ENCODE measurements at places on chromosomes 2 and 18.
A peak's percentile ranks its signal among the peaks of the same experiment; 100 is the strongest.

DNA sequence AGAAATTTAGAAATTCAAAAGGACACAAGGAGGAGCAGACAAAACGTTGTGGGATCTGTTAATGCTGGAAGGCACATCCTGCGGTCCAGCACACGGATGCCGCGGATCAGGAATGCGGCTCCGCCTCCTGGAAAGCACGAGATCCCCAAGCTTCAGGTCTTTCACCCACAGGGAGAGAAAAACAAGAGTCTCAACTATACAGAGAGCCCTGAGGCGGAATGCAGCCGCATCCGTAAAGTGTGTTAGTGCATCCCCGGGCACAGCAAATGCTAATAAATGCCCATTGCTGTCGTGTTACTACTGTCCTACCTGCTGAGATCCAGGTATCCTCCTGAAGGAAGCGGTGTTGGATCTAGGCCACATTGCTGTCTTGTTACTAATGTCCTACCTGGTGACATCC is 303.9 kb downstream of the EIPR1 start:
- no peak for DNase-seq

DNA sequence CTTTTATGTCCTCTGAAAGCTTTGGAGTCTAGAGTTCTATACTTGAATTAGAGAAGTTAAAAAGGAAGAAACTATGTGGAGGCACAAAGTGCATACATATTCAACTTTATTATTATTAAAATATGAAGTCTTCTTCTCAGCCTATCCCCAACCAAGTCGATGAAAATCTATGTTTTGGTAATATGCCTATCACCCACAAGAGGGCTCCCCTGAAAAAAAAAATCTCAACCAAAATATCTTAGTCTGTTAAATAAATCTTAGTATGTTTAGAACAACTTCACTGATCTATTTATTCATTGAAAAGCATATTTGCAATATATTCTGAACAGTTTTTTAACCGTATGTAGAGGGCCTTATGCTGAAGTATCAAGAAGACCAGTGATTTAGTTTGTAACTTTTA is 804.5 kb downstream of the TDRD15 start:
- no peak for DNase-seq

DNA sequence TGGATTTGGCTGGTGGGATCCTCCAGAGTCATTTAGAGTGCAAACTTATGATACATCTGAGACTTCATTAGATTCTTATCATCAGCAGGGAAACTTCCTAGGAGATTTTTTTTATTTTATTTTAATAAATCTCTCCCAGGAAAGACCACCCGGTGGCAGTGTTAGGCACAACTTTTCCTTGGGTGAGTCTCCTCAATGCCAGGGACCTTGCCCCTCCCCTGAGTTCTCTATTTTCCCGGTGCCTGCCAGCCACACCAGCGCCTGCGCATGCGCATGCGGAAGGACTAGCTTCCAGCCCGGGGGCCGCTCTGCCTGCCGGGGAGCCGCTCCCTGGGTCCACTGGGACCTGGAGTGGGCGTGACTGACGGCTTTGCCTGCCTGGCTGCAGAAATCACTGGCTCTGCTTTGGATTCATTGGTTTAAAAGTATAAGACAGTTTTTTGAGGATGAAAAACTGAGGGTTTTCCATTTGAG is 86.6 kb downstream of the TMEM182 start:
- peak; percentile 1 for DNase-seq

DNA sequence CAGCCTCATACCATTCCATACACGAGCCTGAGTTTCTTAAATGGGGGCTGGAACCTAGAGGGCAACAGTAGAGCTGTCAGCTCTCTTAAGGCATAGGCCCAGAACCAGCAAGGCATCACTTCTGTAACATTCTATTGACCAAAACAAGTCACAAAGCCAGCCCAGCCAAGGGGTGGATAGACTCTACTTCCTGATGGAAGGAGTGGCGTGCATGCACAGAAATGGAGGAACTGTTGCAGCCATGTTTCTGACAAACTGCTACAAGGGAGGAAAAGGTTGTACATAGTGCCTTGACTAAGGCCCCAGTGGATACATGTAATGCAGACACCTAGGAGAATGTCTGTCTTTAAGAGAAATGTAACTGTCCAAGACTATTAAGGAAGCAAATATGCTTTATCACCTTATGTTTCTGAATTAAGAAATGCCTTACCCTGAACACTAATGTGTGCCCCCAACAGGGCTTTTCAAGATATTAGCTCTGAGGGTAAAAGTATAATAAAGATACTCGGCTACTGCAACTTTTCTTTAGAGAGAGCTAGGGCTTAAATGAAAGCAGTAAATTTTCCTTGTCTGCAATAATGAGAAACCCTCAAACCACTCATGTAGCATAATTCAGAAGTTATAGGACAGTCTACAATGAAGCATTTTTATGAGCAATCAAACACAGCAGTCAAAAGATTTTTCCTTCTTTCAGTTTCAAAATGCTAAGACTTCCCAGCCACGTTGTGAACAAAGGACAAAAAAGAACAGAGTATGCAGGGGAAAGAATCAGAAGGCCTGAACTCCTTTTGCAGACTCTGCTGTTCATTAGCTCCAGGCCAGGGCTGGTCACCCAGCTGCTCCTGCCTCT is 35.1 kb upstream of the CDC42EP3 start:
- DNase-seq: no peak

DNA sequence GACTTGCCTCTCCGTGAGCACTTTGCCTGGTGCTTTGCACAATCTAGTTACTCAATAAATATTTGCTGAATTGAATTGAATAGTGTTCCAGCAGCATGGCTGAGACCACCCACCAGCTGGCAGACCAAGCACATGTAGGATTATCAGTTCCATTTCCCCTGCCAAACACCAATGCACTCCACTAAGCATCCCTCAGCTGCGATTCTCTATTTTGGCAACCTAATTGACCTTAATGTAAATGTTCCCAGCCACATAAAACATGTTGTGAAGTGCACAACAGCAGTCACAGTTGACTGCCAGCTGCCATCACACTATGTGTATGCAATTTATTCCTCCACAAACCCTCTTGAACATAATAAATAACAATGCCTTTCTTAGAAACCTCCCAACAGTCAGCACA is 1879.4 kb upstream of the PIK3C3 start:
- no peak for DNase-seq

DNA sequence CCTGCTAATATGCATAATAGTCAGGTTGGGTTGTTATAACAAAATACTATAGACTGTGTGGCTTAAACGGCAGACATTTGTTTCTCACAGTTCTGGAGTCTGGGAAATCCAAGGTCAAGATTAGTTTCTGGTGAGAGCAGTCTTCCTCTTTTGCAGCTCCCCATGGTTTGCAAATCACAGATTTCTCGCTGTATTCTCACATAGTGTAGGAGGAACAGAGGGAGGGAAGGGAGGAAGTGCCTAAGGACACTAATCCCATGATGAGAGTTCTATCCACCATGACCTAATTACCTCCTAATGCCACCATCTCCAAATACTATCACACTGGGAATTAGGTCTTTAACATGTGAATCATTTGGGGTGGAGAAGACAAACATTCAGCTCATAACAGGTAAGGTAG is 20.1 kb upstream of the PTH2R start:
- DNase-seq: no peak

DNA sequence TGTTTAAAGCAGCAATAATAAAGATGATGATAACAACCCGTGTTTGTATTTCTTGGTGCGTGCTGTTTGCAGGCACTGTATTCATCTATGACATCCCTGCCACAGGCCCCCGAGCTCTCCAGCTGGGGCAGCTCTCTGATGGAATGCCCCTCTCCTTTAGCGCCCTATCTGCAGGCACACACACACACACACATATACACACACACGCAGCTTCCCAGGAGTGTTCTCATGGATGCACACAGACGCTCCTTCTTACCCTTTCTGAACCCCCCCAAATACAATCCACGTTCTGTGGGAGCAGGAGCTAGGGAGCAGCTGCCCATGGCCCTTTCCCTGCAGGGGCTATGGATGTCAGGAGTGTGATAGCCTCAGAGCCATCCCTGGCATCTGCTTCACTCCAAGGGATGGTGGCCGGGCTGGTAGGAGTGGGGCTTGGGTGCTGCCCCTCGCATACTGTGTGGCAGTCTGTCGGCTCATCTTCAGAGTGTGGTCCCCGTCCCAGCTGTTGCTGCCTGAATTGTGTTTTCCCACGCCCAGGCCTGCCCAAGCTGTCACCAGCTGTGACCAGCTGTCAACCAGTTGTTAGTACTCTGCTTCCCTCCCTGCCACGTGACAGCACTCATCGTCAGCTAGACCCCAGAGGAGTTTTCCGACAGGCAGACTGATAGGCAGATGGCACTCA is 50.8 kb upstream of the MYCN start:
- no peak for DNase-seq

DNA sequence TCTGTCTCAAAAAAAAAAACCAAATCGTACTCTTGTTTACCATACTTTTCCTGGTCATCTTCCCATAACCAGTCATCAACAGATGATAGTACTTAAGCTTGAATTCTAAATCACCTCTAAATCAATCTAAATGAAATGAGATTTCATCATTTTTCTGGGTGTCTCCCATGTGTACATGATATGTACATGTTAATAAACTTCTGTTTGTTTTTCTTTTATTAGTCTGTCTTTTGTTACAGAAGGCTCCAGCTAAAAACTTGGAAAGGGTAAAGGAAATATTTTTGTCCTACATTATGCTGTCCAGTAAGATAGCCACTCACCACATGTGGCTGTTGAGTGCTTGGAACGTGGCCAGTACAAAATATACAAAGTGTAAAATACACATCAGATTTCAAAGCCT is 78.7 kb upstream of the MSH6 start:
- no peak for DNase-seq

GRCh38 chr2:54568876-54569321 is 112.8 kb downstream of the SPTBN1 start:
- no peak for DNase-seq

- DNase-seq: no peak
Observed at GRCh38 chr18:52670896-52671295, 330.9 kb downstream of the DCC start.

GRCh38 chr2:160429248-160430000 is 64.2 kb downstream of the RBMS1 start:
- DNase-seq: peak; percentile 81

GRCh38 chr2:111618226-111618977 is 265.6 kb downstream of the ANAPC1 start:
- no peak for DNase-seq

DNA sequence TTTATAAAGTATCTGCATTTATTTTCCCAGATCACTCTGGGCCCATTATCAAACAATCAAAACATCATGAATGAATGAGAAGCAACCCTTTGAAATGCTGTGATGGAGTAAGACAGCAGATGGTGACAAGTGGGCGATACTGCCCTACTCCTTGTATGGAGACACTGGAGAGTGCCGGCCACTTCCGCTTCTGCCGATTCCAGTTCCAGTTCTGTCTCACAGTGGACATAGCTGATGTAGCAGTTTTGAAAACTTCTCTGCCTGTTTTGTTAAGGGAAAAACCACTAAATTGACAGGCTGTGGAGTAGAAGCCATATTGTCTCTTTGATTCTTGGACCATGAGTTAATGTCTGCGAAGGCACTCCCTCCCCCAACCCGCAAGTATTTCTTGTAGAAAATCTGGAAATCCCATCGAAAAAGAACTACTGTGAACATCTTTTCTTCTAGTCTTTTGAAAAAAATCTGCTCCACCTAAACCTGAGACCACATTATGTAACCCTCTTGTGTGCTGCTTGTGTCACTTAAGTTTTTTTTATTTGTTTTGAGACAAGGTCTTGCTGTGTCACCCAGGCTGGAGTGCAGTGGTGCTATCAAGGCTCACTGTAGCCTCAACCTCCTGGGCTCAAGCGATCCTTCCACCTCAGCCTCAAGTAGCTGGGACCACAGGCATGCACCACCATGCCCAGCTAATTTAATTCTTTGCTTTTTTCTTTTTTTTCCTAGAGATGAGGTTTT is 133.5 kb downstream of the TANC1 start:
- no peak for DNase-seq

DNA sequence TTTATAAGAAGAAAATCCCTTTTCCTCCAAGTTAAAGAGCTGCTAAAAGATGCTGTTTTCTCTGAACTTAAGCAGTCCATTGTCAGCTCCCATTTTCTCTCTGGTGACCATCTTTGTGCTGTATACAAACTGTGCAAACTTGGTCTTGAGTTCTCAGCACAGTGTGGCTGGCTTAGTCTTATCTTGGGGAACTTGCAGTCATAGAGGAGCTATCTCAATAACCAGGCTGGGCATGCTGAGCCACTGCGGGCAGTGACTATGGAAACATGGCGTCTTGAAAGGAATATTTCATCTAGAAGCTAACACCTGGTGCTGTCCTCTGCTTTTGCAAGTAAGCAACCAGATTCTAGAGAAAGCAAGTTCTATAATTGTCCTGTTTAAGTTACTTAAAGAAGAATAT is 1334.4 kb upstream of the CELF4 start:
- no peak for DNase-seq

- peak; percentile 33 for DNase-seq
Observed at GRCh38 chr18:26621161-26622026, 73.0 kb upstream of the KCTD1 start.

- DNase-seq: no peak
Observed at GRCh38 chr2:240823449-240824336, 3.7 kb upstream of the KIF1A start.

GRCh38 chr18:2883076-2883735 is 36.4 kb downstream of the EMILIN2 start:
- DNase-seq: peak; percentile 35

Measured in KG1 (cell line).